ENCODE measurements at places on chromosomes 12 and 14.
A peak's percentile ranks its signal among the peaks of the same experiment; 100 is the strongest.

- DNase-seq: peak; percentile 67
Measured at GRCh38 chr12:54701940-54702592, 53.9 kb upstream of the DCD start.

DNA sequence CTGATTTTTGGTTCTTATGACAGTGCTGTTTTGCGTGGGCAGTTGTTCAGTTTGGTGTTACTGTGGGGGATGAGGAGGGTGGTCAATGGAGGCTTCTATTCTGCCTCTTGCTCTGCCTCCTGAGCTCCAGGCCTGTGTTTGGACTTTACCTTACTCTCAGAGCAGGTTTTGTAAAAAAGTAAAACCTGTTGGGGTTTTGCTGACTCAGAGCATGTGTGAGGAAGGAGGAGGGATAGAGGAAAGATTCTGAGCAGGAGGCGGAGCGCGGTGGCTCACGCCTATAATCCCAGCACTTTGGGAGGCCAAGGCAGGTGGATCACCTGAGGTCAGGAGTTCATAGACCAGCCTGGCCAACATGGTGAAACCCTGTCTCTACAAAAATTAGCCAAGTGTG, 6.7 kb downstream of the A2ML1 start:
- no peak for DNase-seq

DNA sequence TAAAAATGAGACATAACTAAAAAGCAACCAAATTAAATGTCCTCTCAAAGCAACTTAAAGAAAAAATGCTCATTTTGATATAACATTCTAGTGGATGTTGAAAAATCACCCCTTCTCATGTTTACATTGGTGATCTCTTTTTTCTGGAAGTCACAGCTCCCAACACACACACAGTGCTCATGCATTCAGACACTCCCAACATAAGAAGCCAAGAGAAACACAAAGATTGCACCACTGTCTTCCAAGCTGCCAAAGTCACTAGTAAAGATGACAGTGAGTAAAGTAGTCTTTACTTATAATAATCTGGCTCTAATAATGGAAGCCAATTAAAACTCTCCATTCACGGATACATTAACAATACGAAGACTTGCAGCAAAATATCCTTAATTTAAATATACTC, 218.4 kb downstream of the NTF3 start:
- no peak for DNase-seq

- DNase-seq: no peak
Measured at GRCh38 chr12:3205742-3206519, 128.8 kb downstream of the TSPAN9 start.

DNA sequence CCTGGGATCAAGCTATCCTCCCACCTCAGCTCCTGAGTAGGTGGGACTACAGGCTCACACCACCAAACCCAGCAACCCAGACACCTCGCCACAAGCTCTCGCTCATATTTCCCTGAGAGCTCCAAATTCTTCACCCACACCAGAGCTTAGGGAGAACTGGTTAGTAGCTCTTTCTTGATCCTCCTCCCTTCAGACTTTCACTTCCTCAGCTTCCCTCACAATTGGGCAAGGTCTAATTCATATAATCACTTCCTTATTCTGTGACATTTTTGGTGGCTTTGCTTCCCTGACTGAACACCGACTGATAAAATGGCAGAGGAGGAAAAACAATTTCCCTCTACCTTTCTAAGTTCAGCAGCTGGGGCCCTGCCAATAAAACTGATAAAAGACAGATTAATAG, 88.5 kb downstream of the GXYLT1 start:
- DNase-seq: peak; percentile 9

DNA sequence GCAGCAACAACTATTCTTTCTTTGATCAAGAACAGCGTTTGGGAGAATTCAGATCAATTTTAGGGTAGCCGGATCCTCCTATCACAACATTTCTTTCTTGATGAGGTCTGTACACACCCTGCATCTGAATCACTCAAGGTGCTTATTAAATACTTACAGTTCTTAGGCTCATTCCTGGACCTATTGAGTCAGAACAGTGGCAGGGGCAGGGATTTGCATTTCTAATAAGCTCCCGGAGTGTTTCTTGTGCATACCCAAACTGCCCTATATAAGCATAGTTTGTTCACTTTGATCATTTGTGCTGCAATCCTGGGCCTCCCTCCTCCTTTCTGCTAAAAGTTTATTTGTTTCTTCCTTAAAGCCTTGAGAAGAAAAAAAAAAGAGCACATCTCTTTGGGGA, 80.5 kb upstream of the RPH3A start:
- DNase-seq: no peak

DNA sequence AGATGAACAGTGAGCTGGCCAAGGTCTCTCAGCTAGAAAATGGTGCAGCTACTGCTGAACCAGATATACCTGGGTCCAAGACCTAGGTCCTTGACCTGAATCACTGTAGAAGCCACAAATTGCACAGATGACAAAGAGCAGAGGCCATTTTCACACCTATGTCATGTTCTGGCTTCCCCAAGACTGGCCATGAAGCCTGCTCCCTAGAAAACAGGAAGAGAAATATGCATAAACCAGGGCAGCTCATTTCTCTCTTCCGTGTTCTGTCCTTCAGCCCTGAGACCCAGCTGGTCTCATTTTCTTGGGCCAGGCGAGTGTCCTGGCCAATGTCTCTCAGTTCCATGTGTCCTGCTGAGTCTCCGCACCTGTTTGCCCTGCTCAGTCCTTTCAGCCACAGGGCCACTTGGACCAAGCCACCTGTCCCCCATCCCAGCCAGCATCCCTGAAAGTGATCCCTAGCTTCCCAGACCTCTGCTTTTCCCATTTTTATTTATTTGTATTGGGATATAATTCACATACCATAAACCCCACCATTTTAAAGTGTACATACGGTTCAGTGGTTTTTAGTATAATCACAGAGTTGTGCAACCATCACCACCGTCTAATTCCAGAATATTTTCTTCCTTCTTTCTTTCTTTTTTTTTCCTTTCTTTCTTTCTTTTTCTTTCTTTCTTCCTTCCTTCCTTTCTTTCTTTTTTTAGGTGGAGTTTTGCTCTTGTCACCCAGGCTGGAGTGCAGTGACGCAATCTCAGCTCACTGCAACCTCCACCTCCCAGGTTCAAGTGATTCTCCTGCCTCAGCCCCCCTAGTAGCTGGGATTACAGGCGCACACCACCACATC, 27.0 kb downstream of the P2RX7 start:
- no peak for DNase-seq

DNA sequence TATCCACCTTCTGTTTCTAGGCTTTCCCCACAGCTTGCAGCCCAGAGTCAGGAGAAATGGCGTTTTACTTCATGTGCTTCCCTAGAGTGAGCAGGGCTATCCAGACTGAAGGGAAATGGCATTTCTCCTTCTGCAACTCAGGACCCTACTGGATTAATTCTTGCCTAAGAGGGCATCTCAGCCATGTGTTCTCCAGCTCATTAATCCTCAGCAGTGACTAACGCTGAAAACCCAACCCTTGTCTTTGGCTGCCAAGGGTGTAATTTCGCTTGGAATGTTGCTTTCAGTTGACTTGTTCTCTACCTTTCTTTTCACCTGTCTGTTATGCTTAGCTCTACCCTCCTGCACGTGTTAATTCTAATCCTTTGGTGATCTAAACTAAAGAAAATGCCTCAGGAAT, 21.0 kb upstream of the EMP1 start:
- DNase-seq: no peak

DNA sequence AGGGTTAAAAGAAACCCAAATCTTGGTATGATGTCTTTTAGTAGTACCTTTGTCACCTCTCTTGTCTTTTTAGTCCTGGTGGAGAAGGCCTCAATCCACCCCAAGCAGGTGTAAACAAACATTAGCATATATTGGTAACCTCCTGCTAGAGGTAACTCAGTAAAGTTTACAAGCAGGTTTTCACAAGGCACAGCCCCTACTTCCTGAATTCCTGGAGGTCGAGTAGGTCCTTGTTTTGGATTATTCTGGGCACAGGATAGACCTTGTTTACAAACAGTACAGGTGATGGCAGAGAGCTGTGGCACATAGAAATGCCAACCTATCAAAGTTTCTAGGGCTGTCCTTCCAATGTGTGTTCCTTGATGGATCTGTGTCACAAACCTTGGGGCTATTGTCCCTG, 99.1 kb downstream of the ALG10 start:
- no peak for DNase-seq

- DNase-seq: no peak
Measured at GRCh38 chr12:28065374-28065773, 92.8 kb upstream of the PTHLH start.

DNA sequence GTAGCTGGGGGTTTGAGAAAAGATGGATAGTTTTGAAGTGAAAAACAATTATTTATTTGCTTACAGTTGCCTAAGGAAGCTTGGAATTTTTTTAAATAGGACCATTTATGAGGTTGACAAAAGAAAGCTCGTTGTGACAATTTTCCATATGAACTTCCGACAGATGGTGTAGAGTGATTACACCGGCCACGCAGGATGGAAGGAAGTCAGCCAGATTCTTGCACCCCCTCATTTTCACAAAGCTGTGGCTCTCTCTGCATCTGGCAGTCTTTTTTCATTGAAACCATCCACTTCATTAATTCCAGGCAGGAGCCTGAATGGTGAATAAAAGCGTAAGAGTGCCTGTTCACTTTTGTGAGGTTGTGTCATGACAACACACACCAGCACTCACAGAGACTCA, 1284.1 kb downstream of the AACS start:
- DNase-seq: no peak

GRCh38 chr12:105738051-105738450, 400.7 kb downstream of the NUAK1 start:
- DNase-seq: peak; percentile 4

GRCh38 chr12:54560374-54560858, 11.0 kb downstream of the PDE1B start:
- DNase-seq: peak; percentile 91

DNA sequence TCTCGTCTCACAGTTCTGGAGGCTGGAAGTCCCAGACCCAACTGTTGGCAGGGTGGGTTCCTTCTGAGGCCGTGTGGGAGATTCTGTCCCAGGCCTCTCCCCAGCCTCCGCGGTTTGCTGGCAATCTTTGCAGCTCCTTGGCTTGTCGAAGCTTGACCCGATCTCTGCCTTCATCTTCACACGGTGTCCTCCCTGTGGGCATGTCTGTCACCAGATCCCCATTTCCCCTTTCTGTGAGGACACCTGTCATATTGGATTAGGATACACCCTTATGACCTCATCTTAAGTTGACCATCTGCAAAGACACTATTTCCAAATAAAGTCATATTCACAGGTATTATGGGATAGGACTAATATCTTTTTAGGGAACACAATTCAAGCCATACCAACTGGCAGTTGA, 22.6 kb upstream of the LRP1-AS start:
- DNase-seq: no peak

DNA sequence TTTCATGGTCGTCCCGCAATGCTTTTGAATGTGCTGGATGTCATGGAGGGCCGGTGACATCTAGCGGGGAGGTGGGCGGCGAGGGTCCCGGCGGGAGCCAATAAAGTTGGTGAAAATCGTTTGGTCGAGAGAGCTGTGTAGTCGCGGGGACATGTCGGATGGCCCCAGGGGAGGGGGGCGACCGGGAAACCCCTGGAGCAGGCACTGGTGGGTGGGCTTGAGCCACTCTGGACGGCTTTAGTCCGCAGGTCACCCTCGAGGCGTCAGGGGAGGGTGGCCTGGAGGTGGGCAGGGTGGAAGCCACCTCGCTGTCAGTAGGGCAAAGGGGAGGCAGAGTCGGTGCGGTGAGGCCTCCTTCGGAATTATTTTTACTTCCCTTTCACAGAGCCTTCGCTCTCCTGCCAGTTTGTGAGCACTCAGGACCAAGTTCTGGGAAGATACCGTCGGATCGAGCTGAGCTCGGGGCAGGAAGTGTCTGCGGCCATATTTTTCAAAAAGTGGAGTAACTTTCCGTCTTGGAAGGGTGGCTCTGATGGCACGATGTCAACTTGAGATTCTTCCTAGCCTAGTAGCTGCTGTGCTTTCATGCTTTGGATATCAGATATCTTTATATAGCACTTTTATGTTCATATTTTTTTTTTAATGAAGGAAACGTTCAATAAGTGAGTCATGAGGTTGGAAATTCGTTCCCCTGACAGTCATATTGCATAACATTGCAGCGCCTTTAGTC, 28.2 kb downstream of the WBP11 start:
- DNase-seq: peak; percentile 27

GRCh38 chr12:7269273-7269672, 34.6 kb upstream of the ACSM4 start:
- DNase-seq: no peak

DNA sequence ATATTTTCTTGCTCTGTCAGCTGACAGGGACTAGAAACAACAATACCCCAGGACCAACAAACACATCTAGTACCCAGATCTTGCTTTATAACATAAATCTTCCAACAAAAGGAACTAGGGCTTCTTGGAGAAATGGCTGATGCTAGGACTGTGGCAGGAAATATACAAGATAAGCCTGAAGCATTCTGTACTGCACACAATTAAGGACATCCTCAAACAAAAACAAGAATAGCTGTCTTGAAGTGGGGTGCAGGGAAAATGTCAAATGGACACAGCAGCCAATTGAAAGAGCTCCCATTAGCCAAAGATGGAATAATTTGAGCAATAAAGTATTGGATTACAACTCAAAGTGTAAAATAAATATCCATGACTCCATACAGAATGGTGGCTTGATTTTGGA, 50.0 kb downstream of the LGMN start:
- no peak for DNase-seq

GRCh38 chr12:124713041-124713435, 145.6 kb upstream of the NCOR2 start:
- DNase-seq: peak; percentile 23

DNA sequence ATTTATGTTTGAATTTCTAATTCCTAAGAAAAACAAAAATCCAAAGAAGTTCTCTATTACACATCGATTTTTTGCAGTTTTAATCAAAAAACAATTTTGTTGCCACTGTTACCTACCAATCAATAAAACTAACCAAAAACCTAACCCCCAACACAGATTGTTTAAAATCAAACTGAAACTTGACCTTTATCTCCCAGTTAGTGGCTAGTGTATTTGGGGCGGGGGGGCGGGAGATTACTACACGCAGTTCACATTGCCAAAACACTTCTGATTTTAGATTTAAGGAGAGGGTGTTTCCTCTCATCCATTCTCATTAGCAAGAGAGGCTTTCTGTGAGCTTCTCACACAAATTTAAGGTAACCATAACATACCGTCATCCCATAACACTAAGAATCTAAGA, 6.4 kb downstream of the CDC42BPB start:
- DNase-seq: no peak

- DNase-seq: no peak
Measured at GRCh38 chr12:87388376-87388775, 640.8 kb downstream of the C12orf50 start.

GRCh38 chr14:75751296-75751695, 90.2 kb downstream of the TTLL5 start:
- DNase-seq: no peak

DNA sequence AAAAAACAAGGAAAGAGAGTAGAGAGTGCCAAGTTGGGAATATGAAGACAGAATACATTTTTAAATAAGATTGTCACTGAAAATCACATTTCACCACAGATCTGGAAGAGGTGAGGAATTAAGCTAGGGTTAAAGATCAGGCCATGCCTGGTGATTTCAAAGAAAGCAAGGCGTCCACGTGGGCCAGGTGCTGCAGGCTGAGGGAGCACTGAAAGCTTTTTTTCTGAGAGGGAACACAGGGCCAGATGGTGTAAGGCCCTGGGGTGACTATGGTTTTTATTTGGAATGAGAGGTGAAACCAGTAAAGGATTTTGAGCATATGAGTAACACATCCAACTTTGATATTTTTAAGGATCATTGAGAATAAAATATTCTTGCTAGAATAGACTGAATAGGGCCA, 20.9 kb downstream of the SYT1 start:
- DNase-seq: no peak

- peak; percentile 8 for DNase-seq
Measured at GRCh38 chr12:3034067-3034750, 43.0 kb upstream of the TSPAN9 start.

Measured in CD4-positive, alpha-beta T cell treated with Interleukin-10 for 1 hour (primary cell).